Right cardiac atrium (tissue), 5 donors: ENCODE measurements at places on chromosomes 3 and 15.
A peak's percentile ranks its signal among the peaks of the same experiment; 100 is the strongest.

DNA sequence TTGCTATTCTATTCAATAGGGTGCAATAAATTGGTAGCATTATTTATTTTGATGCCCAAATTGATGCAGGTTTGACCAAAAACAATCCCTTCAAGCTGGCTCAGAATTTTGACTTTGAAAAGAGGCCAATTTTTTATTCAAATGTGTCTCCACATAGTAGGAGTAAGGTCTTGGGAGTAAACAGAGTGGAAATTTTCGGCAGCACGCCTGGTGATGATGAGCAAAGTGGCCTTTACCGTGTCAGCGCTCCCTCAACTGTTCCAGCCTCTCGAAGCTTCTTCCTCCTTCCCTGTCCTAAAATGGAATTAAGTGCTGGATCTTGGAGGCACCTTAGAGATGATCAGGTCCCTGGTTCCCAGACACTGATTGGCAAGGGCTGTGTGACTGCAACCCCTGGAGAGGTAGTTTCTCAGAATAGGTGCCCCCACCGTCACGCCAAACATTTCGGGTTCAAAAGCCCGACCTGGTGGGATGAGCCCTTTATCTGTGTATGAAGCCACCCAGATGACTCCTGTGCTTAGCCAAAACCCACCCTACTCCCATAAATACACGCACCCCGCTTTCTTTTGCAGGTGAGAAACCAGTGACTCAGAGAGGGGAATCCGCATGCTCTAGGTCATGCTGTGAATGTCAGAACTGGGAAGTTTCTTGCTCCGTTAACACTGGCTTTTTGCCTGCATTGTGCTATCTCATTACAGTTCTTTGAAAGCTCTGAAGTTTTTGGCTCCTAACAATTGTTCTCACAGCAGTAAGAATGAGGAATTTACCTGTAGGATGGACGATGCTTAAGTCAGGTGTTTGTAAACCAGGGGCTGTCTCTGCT is 89.1 kb downstream of the CRYGS start:
- no peak for DNase-seq

GRCh38 chr3:114789803-114790202 is 357.3 kb downstream of the ZBTB20 start:
- DNase-seq, result no peak

- no peak for DNase-seq
These were observed 52.3 kb downstream of the NCEH1 start for GRCh38 chr3:172658344-172659245.

GRCh38 chr3:71307991-71308697 is 275.4 kb downstream of the FOXP1 start:
- no peak for DNase-seq

GRCh38 chr15:83205725-83206324 is 1.8 kb downstream of the HDGFL3 start:
- DNase-seq, result no peak

DNA sequence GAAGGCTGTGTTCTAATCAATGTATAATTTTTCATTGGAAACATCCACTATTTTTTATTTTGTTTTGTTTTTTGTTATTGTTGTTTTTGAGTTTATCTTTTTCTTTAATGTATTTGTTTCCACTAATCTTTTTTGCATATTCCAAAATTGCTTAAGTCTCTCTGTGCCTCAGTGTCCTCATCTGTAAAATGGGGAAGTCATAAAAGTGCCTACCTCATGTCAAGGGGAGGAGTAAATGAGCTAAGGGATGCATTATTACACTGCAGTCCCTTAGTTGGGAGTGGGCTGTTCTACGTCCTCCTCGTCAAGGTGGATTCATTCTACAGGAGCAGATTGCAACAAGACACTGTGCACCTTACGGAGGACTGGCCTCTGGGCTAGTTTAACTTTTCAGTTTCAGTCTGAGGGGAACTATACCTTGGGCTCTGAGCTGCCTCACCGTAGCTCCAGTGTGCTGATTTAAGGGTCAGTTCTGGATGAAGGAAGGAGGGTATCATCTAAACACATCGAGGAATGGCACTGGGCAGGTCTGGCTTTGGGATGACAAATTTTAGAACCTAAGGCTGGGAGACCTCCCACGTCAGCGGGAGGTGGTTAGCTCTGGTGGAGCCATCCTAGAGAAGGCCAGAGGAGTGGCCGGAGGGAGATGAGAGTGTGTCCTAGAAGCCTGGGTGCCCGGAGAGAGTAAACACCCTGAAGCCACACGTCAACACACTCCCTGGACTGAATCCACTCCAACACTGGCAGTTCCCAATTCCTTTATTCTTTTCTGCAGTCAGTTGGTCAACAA is 5.1 kb upstream of the SRP14 start:
- DNase-seq, result no peak

DNA sequence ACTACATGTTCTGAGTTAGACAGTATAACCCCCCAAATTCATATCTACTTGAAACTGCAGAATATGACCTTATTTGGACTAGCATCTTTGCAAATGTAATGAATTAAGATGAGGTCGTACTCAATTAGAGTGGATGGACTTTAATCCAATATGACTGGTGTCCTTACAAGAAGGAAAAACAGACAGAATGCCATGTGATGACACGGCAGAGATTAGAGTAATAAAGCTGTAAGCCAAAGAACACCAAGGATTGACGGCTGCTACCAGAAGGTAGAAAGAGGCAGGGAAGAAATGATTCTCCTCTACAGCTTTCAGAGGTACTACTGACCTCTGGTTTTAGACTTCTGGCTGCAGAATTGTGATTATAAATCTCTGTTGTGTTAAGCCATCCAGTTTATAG is 30.3 kb downstream of the GALK2 start:
- no peak for DNase-seq

- DNase-seq, result no peak
These were observed 473.3 kb upstream of the TPRG1 start for GRCh38 chr3:188698436-188698835.

DNA sequence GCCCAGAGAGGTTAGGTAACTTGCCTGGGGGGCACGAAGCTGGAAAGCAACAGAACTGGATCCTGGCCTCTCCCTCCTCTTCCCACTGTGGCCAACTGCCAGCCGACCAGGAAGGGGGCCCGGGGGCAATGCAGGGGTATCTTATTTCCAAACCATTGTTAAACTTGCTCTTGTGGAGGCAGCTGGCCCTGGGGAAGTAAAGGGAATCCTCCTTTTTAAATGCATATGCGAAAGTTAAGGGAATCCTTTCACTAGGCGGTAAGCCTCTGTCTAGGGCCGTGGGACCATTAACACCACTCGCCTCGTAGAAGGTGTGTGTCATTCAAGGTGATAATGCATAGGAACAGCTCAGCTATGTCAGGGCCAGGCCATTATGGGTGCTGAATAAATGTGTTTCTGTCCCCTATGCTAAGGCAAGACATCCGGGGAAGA is 68.6 kb downstream of the ST6GAL1 start:
- no peak for DNase-seq

- DNase-seq, result peak; percentile 41
These were observed 1.1 kb downstream of the CNTN4 start for GRCh38 chr3:2099779-2100191.

DNA sequence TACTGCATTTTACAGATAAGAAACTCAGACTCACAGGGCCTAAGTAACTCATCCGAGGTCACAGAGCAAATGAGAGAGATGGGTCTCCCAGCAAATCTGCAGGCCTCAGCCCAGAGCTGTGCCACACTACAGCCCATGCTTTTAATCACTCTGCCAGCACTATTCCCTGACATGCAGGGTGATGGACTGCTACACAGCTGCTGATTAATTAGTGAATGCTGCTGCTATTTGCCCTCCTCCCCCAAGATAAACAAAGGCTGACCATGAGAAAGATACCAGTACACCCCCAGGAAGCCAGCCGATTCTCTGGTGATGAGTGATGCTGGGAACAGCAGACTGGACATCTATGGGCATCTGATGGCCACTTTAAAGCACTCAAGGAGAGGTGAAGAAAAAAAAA is 39.3 kb downstream of the RFTN1 start:
- no peak for DNase-seq

GRCh38 chr3:15819043-15819442 is 21.3 kb upstream of the ANKRD28 start:
- DNase-seq, result no peak

- DNase-seq, result no peak
These were observed 31.9 kb downstream of the CRTC3 start for GRCh38 chr15:90561344-90562244.

DNA sequence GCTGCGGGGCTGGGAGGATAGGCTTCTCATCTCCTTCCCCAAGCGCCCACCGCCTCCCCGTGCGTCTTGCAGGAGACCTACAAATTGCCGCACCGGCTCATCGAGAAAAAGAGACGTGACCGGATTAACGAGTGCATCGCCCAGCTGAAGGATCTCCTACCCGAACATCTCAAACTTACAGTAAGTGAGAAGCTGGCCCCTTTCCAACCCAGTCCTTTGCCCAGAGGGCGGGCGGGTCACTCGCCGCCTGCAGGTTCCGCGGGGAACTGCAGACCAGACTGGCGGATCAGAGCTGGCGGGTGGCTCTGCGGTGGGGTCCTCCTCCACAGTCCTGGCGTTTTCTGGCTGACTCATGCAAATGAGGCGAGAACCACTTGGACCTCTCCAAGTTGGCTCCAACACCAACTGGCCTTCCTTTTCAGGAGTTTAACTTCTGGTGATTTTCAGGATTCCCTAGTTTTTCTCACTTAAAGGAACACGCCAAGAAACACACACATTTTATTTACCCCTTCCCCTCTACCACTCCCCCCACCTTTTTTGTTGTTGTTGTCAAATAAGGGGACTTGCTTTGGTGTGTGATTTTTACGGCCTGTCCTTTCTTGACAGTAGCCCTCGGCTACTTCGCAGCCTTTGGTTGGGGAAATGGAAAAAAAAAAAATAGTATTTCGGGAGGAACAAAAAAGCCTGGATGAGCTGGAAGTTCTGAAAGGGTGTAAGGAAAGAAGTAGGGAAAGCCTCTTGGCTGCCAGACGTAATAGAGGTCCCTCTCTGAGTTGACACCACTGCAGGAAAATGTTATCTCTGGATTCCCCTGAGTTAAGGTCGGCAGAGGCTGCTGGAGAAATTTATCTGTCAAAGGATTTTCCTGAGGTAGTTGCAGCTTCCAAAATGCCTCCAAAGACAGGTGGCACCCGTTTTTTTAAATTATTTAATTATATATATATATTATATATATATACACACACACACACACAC is 1.3 kb downstream of the BHLHE40 start:
- peak; percentile 97 for DNase-seq

DNA sequence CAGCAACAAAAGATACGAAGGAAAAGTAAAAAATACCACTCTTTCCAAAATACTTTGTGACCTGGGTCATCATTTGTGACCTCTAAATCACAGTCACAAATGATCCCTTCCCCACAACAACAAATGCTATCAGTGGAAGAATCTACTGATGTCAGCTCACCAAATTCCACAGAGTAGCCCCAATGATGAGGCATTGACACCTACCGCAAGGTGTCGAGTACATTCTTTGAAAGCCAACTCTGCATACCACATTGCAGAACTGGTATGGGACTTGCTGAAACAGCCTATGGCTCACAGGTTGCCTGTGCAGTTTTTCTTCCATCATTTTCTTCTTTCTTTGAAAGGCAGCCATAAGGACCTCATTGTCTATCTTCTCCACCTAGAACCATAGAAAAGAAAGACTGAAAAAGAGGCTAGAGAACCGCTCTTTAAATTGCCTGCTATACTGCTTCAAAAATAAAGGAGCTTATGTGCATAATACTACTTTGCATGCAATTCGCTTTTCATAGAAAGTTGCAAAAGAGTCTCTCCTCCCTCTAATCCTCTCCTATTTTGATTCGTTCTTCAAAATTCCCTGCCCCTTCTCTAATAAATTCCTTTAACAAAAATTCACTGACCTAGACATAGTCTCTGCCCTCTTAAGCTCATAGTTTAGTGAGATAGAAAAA is 21.4 kb upstream of the KPNA1 start:
- no peak for DNase-seq
